Inflammatory macrophage treated with lipopolysaccharide for 4 hours (primary cell): ENCODE measurements at places on chromosomes 4 and X.
A peak's percentile ranks its signal among the peaks of the same experiment; 100 is the strongest.

GRCh38 chrX:133897593-133898163, 87.7 kb downstream of the GPC3 start:
- no peak for DNase-seq

- no peak for DNase-seq
Observed at GRCh38 chrX:20756585-20756984, 489.9 kb upstream of the RPS6KA3 start.

- no peak for DNase-seq
Observed at GRCh38 chrX:45202171-45202570, 1.5 kb upstream of the DIPK2B start.

DNA sequence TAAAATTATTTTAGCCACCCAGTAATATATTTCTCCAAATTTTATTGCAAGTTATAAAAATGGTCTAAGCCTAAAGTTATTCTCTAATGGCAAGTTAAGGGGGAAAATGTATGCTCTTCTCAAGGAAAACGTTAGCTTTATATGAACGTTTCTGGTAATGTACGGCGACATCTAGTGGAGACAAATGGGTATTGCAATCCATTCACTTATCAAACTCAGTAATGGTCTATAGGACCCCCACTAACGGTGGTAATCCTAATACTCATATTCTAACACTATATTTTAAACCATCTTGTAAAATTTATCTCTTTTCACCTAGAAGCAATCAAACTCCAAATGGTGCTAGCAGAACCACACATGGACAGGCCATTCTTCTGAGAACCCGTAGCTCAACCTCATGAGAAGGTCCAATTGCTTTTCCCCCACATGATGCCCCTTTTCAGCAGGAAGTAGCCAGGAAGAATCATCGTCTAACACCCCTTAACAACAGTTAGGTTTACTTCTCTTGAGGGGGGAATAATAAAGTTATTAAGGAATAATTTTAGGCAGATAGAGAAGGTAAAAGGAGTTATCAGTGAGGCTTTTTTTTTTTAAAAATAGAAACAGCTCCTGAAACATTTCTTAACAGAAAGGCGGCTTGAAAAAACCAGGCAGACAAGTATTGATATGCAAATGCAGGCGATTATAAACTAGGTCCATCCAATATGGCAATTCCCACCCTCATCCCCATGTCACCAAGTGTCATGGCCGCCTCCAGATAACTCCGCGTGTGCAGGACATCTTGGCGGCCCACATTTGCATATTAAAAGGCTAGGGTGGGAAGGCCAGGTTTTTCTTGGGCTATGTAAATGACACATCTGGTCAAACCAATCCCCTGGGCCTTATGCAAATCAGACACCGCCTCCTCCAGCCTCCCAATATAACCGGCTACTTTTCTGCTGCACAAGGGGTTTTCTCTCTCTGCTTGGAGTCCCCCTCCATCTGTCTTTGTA, 35.0 kb downstream of the NUDT11 start:
- DNase-seq = peak; percentile 23

DNA sequence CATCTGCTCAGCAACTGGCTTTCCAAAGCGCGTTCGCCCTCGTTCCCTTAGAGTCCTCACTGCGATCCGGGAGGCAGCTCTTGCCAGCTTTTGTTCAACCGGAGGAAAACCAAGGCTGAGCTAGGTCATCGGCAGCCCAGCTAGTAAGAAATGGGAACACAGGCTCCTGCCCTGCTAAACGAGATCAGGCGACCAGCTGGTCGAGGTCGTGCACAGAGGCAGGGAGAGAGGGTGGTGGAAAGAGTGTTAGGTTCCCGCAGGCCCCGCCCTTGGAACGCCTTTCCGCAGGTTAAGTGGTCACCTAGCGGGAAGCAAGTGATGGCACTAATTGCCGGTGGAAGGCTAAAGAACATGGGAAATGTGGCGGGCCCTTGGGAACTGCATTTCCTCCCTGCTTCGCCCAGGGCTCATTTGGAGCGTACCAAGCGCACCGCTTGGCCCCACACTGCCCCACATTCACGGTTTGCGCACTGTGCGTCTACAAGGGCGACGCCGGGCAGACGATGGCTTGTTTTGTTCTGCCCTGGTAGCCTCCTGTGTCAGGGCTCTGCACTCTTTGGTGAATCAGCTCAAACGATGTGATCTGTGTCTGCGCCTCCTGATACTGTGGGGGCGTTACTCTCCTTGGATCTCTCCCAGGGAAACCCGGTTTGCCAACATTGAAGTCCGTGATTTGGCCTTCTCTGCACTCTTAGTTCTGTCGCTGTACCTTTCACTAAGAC, 7.2 kb upstream of the PRDM8 start:
- no peak for DNase-seq

DNA sequence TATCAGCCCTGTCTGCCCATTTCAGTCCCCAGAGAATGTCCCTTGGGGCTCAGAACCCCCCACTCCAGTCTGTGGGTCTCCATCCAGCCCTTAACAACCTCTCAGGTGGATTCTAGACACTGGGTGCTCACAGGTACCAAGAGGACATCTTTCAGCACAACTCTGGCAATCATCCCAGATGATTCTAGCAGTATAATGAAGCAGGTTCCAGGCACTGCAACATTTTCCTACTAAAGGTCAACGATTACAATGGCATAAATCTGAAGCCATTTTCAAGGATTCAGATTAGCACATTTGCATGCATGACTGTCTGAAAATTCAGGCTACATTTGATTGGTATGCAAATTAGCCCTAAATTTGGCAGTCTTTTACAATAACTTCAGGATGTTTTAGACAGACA, 10.0 kb downstream of the SLC2A9 start:
- DNase-seq = no peak

- no peak for DNase-seq
Observed at GRCh38 chr4:149885896-149886295, 70.3 kb upstream of the IQCM start.

DNA sequence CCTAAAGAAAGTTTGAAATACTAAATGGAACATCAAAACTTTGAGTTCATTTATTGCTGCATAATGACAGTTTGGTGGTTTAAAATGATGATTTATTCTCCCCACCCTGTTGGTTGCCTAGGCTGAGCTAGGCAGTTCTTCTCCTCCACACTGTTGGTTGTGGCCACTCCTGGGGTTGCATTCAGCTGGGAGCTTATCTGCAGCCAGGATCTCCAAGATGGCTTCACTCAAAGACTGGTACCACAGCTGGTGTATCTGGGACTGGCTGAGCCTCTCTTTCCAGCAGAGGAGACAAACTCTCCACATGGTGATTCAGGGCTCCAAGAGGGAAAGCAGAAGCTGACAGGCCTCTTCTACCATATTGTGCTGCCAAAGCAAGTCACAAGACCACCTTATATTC, 33.1 kb downstream of the MSL3 start:
- no peak for DNase-seq

GRCh38 chrX:13898603-13899002, 81.7 kb upstream of the GPM6B start:
- DNase-seq = no peak

DNA sequence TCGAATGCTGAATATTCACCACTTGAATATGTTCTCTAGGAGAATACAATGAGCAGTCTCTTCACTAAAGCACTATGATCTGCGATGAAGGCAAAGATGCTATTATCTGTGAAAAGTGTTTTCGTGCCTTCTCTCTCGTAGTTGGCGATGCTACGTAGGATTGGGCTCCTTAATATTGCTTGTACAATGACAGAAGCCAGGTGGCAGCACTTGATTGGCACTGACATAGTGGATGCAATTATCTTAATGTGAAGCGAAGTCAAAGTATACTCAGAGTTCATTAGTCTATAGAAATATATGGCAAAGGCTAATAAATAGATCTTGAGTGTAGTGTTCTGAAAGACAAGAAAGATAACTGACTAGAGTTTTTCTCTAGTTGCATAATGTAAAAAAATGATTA, 1135.7 kb upstream of the AGA start:
- no peak for DNase-seq
